ENCODE measurements at places on chromosomes 11 and 22.
A peak's percentile ranks its signal among the peaks of the same experiment; 100 is the strongest.

DNA sequence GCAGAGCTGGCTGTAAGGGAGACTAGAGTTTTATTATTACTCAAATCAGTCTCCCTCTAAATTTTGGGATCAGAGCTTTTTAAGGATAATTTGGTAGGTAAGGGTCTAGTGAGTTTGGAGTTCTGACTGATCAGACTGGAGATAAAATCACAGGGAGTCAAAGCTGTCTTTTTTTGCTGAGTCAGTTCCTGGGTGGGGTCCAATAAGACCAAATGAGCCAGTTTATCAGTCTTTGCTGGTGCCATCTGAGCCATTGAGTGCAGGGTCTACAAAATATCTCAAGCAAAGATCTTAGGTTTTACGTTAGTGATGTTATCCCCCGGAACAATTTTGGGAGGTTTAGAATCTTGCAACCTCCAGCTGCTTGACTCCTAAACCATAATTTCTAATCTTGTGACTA lies 935.1 kb upstream of the RAG2 start:
- no peak for DNase-seq

DNA sequence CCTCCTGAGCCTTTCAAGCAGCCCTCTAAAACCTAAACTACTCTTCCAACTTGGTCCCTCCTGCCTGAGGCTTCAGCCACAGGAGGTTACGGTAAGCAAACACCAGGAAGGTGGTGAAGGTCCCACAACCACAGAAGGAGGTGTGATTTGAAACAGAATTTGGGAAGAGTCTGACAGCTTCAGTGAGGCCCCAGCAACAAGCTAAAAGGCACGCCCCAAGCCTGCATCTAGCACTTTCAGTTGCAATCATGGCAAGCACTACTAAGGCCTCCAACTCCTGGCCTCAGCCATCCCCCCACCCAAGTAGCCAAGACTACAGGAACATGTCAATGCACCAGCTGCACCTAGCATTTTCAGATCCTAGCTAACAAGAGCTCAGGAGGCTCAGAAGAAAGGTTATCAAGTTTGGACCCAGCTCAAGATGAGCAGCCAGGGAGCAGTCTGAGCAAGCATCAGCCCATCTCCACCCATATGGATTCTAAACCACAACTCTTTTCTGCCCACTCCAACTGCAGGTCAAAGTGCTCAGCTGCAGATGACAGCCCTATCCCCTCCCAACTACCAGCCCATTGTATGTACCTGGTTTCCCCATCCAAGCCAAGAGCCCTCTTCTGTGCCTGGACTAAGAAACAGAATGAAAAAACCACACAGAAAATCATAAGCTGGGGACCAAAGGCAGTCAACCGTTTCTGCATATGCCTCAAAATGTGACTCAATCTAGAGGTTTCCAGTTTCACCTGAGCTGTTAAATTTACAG lies 10.4 kb upstream of the AHNAK start:
- DNase-seq = peak; percentile 36

GRCh38 chr11:92752122-92752521 lies 217.3 kb upstream of the MTNR1B start:
- no peak for DNase-seq

DNA sequence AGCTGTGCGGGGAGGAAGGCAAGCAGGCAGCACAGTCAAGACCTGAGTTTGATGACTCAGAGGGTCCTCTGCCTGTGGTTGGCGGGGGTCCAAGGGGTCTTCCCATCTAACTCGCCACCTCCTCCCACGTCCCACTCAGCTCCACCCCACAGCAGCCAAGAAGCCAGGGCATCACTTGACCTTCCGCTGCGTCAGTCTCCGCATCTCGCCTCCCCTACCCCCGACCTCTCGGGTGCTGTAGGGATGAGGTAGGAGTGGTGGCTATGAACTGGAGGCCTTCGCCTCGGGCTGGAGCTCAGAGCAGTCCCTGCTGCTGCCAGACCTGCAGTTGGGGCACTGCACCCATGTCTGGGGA lies 90.6 kb downstream of the CDKN1C start:
- DNase-seq = no peak

GRCh38 chr11:65651589-65652510 lies 10.9 kb downstream of the RELA start:
- DNase-seq = peak; percentile 71

- no peak for DNase-seq
Observed at GRCh38 chr11:93393386-93393785, 62.8 kb downstream of the DEUP1 start.
